ENCODE measurements at places on chromosomes 12 and 14.

- no peak for DNase-seq
Observed at GRCh38 chr12:58832-59231, 7.7 kb upstream of the IQSEC3 start.

DNA sequence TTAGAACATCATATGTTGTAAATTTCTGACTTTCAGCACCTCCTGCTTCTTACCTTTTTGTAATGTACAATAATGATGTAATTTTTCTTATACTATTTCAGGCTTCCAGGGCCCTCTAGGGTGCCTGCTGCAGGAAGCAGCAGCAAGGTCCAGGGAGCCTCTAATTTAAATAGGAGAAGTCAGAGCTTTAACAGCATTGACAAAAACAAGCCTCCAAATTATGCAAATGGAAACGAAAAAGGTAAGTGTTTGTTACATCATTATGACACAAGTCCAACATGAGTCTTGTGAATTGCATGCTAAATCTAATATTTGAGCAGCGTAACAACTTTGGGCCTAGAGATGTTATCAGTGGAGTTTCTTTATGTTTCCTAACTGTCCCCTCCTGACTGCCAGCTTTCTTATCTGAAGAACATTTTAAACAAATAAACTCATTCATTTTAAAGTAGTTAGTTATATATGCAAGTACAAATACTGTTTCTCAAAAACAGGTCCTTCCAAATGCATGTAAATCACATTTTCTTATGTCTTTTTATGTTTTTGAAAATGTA is 167.6 kb downstream of the NAV3 start:
- no peak for DNase-seq

DNA sequence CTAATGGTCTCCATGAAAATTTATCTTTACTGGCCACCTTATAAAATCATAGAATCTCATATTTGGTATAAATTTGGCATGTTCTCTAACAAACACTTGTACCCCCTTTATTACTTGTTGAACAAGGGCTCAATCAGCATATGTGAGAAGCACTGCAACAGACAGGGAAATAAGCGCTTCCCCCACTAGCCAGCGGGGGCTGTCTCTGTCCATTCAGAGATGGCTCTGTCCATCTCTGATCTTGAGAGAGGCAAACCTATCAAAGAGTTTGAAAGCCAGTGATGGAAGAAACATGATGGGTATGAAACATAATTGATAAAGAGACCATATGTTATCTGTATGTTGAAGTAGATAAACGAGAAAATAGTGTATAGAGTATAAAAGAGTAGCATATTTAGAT is 326.8 kb downstream of the PDZRN4 start:
- DNase-seq = no peak

GRCh38 chr12:49797449-49797776 is 30.8 kb downstream of the NCKAP5L start:
- no peak for DNase-seq

GRCh38 chr12:18643681-18644080 is 94.1 kb downstream of the PLCZ1 start:
- DNase-seq = peak; percentile 86

- DNase-seq = no peak
Observed at GRCh38 chr12:68175557-68176061, 16.1 kb upstream of the IFNG start.

- DNase-seq = no peak
Observed at GRCh38 chr12:46222636-46223035, 46.2 kb downstream of the SLC38A1 start.

DNA sequence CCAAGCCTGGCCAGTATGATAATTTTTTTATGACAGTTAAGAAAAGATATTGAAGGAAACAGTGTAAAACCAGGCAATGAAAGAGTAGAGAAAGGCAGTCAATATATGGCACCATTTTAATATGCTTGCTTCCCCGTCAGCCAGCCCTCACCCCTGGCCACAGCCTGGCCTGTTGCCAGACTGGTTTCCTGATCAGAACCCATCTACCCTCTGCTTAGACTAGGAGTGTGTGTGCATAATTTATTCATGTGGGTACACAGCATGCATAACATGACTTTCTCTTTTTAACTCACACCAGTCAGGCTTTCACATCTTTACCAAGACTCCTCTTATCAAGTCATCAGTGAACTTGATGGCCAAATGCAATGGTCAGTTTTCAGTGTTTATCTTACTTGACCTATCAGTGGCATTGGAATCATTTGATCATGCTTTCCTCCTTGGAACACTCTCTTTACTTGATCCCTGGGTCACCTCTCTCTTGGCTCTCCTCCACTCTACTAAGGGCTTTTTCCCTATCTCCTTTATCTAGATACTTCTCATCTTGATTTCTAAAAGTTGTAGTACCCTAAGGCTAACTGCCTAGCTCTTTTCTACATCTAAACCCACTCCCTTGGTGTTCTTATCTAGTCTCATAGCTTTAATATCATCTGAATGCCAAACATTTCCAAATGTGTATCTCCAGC is 10.0 kb upstream of the GPR19 start:
- DNase-seq = no peak

DNA sequence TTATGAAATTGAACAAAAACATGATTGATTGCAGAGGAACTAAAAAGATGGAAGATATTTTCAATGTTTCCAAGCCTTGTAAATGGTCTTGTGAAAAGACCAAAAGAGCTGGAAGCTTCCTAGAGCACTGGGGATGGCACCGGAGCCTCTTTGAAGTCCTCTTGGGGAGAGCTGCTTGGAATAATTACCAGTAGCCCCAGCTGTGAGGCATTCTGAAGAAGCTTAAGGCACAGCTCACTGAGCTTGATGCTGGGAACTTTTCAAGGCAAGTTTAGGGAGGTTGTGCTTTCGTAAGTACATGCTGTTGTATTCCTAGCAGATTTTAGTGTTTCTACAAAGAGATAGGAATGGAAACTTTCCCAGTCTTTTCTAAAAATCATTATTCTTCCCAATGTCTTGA is 13.9 kb downstream of the PDZRN4 start:
- DNase-seq = no peak
